ENCODE measurements at places on chromosomes 2 and 18.

DNA sequence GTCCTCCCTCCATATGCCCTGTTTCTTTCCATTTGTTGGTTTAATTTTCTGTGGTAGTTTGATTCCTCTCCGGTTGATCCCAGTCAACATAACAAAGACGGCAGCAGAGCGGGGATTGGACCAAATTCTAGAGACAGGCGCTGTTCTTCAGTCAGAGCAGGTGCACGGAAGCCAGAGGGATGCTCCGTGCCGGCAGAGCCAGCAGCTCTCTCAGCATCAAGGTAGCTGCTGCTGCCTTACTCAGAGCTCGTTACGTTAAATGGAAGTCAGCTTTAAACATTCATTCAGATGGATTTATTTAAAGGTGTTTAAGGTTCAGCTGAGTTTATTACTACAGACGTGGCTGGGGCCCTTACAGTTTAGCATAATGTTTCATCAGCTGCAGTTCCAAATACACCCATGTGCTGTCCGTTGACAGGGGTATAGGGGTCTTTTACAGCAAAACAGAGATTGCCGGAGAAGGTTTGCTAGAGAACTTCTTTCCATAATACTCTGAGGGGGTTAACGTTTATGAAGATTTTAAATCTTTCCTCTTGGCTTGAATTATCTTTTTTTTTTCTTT is 497.2 kb upstream of the PIK3C3 start:
- DNase-seq: no peak

- DNase-seq: no peak
These were observed 87.5 kb downstream of the SATB2 start for GRCh38 chr2:199370150-199370780.

- no peak for DNase-seq
These were observed 60.1 kb downstream of the RDH14 start for GRCh38 chr2:18500333-18500732.

- no peak for DNase-seq
These were observed 21.1 kb downstream of the KIF5C start for GRCh38 chr2:148896136-148896535.

DNA sequence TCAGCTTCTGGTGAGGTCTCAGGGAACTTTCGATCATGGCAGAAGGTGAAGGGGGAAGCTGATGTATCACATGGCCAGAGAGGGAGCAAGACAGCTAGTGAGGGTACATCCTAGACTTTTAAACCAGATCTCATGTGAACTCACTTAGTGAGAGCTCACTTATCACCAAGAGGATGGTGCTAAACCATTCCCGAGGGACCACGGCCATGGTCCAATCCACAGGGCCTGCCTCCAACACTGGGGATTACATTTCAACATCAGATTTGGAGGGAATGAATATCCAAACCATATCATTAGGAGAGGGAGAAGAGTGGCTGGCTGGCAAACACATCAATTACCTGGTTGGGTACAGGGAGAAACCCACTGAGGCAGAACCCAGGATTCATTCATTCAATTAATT is 75.7 kb upstream of the HAAO start:
- DNase-seq: no peak

Measured in CD4-positive, alpha-beta T cell treated with Interleukin-2 at 100 ng/mL for 4 hours (primary cell).